Cortex of kidney (tissue), 1 donor: ENCODE measurements at places on chromosomes 1 and 21.

DNA sequence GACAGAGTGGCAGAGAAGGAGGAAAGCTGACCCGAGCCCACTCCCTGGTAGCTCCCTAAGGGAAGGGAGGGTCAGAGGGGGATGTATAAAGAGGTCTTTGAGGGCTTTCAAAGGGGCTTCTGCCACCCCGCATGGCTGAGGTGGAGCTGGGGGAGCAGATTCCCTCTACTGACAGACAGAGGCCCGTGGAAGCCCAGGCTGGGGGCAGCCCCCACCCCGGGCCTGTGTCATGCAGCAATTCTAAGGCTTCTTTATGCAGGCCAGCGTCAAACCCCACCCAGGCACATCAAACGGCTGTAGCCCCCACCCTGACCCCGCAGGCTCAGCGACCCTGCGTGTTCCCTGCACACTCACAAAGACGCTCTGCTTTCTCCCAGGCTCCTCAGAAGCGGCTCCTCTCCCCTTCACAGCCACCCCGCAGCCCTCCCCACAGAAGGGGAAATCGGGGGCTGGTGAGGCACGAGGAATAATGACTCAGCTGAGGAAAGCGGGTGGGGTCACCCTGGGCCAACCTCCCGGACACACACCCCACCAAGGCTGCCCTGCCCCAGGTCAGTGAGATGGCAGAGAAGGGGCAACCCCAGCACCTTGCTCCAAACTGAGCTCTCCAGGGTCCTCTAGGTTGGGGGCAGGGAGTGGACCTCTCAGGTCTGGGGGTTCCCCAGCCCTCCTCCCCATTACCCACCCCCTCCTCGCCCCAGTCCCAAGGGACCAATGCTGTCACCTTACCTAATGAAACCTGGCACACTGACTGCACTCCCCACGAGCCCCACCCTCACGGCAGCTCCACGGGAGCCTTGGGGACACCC, 10.8 kb downstream of the SLC45A3 start:
- DNase-seq, result no peak

GRCh38 chr1:37814252-37814651, 6.2 kb upstream of the YRDC start:
- DNase-seq, result no peak

- DNase-seq, result no peak
Observed at GRCh38 chr1:186904361-186904760, 75.6 kb downstream of the PLA2G4A start.

DNA sequence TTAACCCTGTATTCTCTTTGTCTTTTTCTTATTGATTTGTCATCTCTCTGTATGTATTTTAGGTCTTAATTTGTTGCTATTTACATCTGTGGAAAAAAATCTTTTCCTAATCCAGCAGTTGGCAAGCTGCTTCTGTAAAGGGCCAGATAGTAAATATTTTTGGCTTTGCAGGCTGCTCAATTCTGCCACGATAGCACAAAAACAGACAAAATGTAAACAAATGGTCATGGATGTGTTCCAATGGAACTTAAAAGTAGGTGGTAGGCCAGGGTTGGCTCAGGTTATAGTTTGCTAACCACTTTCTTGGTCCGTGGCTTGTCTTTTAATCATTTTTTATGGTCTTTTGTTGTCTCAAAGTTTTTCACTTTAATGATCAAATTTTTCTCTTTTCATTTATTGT, 371.8 kb downstream of the HHAT start:
- DNase-seq, result no peak

- no peak for DNase-seq
Observed at GRCh38 chr1:35005711-35006110, 20.6 kb upstream of the TMEM35B start.

- no peak for DNase-seq
Observed at GRCh38 chr1:5720936-5721335, 271.3 kb downstream of the NPHP4 start.

DNA sequence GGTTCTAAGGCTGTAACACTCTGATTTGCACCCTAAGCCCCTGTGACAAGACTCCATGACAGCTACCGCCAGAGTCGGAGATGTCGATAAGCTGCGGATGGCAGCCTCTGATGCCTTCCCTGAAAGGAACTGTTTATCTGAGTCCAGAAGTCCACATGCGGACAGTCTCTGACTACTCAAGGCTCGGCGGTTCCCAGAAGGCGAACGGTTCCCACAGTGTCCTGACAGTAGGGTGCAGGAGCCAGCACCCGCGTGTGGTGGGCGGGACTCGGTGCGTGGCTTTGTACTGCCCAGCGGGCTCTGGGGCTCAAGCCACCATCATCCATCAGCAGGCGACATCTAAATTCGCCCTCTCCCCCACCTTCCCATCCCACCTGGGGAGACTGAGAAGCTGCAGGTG, 30.7 kb downstream of the LRP8 start:
- no peak for DNase-seq

DNA sequence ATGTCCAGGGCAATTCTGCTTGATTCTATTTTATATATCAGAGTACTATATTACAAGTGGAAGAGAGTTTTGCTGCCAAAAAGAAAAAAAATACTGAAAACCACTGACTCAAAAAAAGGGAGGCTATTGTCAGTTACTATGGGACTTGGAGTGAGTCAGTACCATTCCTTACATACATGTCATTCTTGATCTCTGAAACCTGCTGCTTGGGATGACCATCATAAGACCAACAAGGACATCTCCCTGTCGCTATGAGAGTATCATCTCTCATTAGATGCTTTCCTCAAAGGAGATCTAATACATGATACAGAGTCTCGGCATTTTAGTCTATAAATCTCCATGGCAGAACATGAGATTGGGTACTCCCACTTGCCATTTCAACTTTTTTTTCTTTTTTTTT, 11.8 kb upstream of the INPP5B start:
- no peak for DNase-seq

DNA sequence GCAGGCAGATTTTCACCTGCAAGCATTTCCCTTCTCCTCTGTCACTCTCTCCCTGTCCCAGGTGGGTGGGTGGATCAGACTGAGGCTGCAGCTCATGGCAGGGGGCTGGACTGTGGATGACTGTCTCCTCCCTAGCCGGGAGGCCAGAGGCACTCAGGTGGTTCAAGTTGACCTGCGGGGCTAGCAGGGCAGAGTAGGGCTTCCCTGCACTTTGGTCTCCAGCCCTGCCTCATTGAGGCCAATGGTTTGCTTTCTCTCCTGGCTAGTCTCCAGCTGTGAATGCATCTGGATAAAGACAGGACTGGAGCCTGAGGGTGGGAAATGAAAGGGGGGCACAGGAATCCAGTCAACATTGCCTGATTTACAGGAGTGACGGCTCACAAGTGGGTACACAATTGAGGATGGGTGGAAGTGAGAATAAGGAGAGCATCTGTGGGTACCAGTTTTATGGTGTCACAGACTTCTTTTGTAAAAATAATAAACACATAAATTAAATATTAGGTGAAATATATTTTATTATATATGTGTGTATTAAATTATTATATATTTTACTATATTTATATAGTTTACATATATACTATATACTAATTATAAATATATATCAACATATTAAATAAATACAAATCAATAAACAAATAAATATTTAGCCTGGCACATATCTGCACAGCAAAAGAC, 25.6 kb downstream of the RUNX1 start:
- no peak for DNase-seq

DNA sequence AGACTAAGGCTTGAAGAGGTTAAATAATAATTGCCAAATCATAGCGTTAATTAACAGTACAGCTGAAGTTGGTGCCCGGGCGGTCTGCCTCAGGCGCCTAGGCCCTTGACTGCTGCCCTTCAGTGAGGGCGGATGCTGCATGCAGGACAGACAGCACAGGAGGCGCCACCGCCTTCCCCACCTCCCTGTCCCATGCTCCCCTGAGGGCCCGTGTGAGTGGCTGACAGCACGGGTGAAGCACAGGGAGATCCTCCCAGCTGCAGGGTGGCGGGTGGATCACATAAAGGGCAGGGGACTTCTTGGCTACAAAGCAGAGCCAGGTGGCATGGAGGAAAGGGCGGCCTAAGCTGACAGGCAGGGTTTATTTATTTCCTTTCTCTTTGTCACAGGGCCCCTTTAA, 49.1 kb downstream of the DDX20 start:
- DNase-seq, result no peak

- DNase-seq, result no peak
Observed at GRCh38 chr1:93715529-93716126, 34.0 kb upstream of the BCAR3 start.

- no peak for DNase-seq
Observed at GRCh38 chr1:241999026-241999425, at the start of gene MAP1LC3C. Gene MAP1LC3C, minus strand, starts transcription at chr1:241999098. Its CDS starts 90 bp downstream, at chr1:241999008.

DNA sequence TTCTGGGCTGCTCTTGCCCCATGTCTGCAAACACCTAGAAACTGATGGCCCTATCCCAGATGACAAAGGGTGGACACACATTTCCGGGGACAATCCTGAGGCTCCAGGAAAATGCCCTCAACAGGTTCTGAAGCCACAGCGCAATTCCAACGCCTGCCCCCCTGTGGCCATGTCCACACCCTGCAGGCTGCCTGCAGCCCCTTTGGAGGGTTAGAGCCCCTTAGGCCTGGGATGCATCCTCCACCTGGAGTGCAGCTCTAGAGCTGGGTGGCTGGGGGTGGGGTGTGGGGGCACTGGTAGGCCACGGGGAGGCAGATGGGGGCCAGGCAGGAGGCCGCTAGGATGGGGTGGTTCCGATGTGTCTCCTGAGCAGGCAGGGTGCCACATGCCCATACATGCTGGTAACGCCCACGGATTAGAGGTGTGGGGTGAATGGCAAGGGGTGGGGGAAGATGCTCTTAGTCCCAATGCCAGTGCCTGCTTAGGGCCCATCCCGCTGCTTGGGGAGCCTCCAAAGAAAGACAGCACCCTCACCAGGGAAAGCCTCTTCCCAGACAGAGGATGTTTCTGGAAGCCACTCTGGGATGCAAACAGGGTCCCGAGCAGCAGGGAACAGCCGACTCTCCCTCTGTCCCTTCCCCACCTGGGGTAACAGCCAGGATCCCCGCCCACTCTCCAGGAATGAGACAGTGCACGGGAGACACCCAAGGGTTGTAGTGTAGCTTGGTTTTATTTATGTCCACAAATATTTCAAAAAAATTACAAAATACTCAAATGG, 34.0 kb downstream of the SLC45A1 start:
- DNase-seq, result no peak

DNA sequence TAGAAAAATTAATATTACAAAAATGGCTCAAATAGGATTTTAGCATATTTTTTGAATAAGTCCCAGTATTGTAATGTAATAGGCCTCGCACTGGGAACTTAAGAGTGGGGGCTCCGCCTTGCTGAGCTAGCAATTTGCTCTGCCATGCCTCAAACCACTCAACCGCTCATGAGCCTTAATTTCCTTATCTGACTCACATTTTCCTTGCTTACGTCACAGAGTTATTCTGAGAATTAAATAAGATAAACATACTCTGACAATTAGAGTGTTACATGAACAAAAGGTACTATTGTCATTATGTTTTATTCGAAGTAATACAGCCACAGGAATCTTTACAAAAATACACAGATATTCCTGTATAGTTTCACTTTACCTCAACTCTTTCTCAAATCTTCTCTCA, 108.1 kb downstream of the SLC44A5 start:
- DNase-seq, result no peak

DNA sequence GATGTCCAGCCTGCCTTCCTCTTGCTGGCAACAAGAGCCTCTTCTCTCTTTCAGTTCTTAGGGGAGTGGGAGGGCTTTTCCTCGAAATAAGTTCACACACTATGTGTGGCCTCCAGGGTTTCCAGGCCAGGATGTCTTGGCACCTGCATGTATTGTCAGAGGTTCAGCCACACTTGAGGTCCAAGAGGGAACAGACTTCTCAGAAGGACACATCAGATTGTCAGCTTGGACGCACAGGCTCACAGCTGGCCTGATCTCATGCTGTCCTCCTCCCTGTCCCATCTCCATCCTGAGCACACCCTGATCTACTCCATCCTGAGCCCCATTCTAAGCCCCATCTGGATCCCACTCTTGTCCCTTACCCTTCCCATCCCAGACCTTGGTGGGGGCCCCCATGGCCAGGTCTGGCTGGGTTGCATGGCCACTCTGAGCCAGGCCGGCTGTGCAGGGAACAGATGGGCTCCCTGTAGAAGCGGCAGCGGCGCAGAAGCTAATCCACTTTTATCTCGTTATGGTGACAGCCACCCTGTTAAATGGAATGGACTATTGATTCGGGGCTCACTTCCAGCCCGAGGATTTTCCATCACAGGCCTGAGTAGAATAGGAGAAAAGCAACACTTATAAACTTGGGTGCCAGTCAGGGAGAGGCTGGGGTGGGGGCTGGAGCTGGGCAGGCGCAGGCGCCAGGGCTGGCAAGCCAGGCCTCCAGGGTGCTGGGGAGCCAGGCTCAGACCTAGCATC, 85.1 kb upstream of the CSF3R start:
- no peak for DNase-seq

- no peak for DNase-seq
Observed at GRCh38 chr1:15153842-15154479, 414 bp downstream of the TMEM51 start.
